ENCODE measurements at places on chromosomes 3 and 15.

DNA sequence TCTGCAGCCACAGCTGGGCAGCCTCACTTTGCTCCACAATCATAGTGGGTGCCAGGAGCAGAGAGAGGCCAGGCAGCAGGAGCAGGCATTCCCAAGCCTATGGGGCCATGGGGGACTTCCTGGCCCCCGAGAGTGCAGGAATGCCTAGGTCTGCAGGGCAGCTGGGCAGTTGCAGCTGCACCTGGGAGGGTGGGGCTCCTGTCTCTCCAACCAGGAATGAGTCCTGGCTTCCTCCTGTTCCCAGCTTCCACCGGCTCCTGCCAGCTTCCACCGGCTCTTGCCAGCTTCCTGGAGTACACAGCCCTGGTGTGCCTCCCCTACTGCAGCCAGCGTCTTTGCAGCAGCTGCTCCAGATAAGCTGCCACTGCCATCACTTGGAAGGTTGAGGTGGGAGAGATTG, 86.3 kb upstream of the CDV3 start:
- no peak for DNase-seq

GRCh38 chr15:56495053-56495452, 30.1 kb upstream of the MNS1 start:
- DNase-seq, result no peak

- DNase-seq, result no peak
These were observed 59.8 kb upstream of the NR2F2 start for GRCh38 chr15:96270581-96271172.

- DNase-seq, result no peak
These were observed 15.6 kb downstream of the CHST2 start for GRCh38 chr3:143135150-143135549.

GRCh38 chr15:55740981-55741832, 1.7 kb downstream of the PRTG start:
- DNase-seq, result no peak

DNA sequence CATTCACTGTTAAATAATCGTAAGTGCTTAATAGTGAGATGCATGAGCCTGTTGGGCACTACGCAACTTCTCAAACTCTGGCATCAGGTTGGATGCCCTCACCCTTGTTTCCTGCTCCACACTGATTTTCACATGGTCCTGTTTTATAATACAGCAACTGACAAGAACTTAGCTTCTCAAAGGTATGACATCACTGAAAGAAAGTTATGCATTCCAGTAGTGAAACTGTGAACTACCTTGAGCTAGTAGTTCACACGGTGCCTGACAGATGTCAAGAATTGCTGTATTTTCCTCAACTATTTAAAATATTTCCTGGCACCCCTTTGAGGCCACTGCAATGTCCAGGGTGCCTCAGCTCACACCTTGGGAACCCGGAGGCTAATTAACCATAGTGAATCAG, 327.5 kb downstream of the RORA start:
- DNase-seq, result no peak

DNA sequence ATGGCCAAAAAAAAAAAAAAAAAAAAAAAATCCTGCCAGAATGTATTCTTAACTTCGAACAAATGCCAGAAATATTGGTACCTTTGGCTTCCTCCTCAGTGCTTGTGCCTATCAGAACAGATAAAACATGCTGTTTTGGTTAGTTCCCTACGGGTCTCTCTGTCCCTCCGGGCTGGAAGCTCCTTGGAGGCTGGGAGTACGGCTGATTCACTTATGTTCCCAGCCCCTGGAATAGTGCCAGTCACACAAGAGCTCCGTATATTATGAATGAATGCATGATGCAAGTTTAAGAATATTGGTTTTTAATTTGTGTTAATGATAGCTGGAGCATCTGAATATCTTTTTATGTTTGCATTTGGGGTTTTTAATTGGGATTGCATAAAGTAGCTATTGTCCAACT, 44.0 kb downstream of the NR2F2 start:
- DNase-seq, result no peak

DNA sequence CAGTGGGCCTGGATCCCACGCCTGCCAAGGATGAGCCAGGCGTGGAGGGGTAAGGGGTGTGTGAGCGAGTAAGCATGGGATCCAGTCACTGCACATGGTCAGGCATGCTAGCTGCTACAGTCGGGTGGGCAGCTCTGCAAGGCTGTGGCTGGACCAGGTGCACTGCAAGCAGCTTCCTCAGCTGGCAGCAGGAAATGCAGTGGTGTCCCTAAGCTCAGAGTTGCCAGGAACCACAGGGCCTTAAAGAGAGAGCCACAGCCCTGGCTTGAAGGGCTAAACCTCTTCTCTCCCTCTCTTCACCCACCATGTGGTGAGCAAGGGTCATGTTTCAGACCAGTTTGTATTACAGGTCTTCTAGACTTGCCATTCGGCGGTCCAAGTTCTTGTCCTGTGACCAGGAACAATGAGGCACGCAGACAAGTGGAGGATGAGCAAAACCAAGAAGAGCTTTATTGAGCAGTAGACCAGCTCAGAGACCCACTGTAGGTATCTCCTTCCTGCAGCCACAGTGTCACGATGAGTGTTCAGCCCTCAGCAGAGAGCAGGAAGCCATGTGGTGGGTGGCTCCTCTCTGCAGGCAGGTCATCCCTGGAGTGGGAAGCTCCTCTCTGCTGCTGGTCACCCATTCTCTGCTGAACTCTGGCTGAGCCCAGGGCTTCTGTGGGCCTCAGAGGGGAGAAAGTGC, 511.9 kb downstream of the PYDC2 start:
- no peak for DNase-seq

- no peak for DNase-seq
These were observed 21.2 kb downstream of the TFG start for GRCh38 chr3:100730524-100730923.

GRCh38 chr3:168801794-168802193, 706.1 kb upstream of the GOLIM4 start:
- DNase-seq, result no peak

DNA sequence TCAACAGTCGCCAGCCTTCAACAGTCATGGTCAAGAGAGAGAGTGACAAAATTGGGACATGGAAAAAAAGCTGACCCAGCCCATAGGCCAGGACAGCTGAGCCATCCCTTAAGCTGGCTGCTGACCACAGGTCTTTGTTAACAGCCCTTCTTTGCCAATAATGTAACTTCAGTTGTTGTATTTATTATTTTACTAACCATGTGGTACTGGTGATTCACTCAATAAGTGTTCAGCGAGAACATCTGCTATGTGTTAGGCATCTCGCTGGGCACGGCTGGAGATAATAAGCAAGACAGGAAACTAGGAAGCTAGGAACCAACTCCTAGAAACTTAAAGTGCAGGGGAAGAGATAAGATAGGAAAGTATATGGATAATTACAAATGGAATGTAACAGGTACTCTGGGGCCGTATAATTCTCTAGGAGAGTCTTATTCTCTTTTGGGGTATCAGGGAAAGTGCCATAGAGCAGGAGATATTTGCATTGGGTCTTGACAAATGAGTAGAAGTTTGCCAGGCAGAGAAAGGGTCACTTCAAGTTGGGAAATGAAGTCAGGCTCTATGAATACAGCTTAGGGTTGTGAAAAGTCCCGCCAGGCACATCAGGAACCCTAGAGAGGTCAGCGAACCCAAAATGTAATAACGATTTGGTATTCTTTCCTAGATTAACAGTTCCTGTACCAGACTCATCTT, 84.0 kb upstream of the TRA2B start:
- DNase-seq, result no peak

- DNase-seq, result peak; percentile 46
These were observed 665.4 kb upstream of the CBLB start for GRCh38 chr3:106534206-106534605.

DNA sequence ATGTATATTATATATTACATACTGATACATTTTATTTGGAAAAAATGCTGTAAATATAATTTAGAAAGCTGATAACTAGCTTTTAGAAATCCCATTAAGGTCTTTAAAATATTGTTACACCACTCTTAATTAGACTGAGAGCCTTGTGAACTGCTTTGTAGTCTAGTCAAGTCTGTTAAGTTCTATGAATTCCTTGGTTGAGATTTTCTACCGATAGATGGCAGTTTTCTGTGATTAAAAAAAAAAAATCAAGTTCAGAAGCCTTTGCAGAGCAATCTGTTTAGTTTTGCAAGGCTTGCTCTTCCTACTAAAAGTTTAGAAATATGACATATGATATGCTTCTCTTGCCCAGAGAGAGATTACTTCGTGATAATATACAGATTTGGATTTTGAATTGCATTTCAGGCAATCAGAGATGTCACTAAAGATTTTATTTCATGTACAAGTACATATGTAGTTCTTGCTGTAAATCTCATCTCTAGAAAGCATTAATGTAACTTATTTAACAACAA, 60.4 kb upstream of the SLITRK3 start:
- DNase-seq, result no peak

DNA sequence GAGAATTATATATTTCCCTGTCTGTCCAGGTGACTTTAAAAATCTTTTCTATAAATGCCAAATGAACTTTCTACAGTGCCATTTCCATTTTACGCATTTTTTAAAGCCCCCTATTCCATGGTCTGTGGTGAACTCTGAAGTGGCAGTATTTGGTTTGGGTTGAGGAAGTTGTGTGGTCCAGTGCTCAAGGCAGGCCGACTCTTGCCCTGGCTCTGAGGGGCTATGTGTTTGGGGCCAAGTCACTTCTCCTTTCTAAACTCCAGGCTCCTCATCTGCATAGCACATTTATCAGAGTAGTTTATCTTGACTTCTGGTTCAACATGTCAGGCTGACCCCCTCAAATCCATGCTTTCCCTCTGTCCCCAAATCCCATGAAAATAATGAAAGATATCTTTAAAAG, 14.1 kb downstream of the TTC21A start:
- no peak for DNase-seq

DNA sequence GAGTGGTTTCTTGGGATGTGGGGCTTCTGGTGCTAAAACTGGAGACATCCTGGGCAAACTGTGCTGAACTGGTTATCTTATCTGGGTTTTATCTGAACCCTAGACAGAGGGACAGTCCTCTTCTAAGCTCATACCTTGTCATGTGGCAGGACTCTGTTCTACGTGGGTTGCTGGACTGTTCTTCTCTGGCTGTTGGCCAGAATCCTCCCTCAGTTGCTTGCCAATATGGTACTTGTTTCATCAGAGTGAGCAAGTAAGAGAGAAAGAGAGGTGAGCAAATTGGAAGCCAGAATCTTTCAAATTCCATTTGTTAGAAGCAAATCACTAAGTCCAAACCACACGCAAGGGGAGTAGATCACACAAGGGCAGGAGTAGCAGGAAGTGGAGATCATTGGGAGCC, 291.5 kb upstream of the TBL1XR1 start:
- no peak for DNase-seq

- no peak for DNase-seq
These were observed 532.1 kb upstream of the SEMA6D start for GRCh38 chr15:47184908-47185801.

- DNase-seq, result no peak
These were observed 72.8 kb upstream of the GOLGA8B start for GRCh38 chr15:34656005-34656796.

DNA sequence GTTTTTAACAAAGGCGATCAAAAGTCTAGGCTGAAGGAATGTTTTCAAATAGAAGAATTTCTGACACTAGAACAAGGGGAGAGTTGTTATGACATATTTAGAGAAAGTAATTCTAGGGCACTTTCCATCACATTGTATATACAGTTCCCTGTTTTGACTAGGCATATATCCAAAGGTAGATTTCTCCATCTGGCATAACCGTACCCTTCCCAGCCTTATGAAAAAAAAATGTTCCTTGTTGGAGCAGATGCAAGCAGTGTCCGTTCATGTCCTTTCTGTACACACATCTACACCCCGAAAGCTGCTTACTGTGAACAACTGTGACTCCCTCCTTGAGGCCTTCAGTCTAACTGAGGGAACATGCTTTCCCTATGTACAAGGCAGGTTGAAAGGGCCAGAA, 271.7 kb upstream of the GBE1 start:
- DNase-seq, result no peak

DNA sequence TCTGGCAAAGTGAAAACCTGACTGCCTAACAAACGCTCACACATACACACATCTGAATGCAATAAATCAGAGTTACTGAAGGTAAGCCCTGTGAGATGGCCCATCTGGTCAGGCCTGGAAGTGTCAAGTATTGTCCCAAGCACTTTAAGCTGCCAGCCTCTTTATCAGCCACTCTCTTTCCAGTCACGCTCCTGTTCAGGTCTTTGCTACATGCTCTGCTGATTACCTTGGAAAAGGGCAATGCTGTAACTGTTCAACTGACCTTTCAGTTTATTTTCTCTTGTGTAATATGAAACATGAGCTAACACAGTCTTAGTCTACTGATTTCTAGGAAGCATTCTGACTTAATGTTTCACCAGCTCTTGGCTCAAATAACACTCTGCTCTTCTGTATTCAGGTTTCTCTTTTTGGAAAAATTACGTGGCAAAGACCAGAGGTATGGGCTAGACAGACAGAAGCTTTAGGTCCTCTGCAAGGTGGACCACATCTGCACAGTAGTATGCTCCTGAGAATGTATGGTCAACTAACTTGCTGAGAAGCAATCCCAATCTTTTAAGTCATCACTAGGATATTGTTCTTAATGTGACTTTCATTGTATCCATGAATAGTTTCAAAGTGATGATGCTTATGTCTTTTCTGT, 44.5 kb downstream of the GBE1 start:
- no peak for DNase-seq

DNA sequence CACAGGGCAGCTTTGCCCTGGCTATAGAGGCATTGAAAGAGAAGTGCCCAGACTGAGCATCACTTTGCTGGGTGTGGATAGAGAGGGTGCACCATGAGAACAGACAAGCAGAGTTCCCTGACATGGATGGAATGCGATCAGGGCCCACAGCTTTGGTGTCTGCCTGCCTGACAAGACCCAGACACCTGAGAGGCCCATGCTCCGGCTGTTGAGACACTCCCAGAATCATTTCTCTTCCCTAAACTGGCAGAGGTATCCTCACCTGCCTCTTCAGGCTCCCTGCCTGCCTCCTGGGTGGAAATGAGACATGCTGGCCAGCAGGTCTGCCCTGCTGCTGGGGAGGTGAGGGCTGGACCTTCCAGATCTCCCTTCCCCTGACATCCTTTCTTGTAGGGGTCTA, 10.4 kb upstream of the CHST14 start:
- DNase-seq, result no peak

DNA sequence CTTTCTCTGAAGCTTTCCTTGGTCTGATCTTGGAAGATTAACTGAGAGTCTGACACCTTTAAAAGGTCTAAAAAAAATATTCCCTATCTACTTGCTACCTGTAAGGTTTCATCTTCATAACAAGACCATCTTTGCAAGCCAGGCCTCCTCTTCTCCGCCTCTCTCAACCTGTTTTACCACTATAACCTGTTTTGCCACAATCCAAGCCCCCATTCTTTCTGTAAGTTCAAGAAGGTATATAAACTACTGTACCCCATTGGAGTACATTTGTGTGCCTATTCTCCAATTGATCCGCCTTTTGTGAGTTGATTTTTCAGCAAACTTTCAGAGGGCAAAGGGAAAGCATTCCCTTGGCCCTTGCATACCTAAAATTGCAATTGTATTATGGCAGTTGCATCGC, 319.3 kb upstream of the NECTIN3 start:
- no peak for DNase-seq

DNA sequence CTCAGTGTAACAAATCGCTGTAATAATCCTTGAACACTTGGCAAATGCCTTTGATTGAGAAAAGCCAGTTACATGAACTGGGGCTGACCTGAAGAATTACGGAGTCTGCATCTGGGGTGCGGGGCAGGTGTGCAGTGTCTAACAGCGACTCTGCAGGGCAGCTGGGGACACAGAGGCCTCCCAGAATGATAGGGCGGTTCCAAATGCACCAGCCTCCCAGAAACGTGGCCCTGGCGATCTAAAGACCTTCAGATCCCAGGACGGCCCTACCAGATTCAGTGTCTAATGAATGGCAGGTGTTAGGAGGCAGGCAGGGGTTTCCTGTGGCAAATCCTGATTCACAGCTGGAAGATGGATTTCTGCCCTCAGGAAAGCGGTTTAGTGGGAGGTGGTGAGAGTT, 100.5 kb upstream of the RGMA start:
- DNase-seq, result no peak

GRCh38 chr15:68224108-68224507, 5.4 kb downstream of the CLN6 start:
- DNase-seq, result no peak
